Fibroblast of skin of back (primary cell): ENCODE measurements at places on chromosomes 1 and 21.
A peak's percentile ranks its signal among the peaks of the same experiment; 100 is the strongest.

GRCh38 chr21:41054018-41054578 lies 113.9 kb upstream of the BACE2 start:
- DNase-seq = peak; percentile 40

DNA sequence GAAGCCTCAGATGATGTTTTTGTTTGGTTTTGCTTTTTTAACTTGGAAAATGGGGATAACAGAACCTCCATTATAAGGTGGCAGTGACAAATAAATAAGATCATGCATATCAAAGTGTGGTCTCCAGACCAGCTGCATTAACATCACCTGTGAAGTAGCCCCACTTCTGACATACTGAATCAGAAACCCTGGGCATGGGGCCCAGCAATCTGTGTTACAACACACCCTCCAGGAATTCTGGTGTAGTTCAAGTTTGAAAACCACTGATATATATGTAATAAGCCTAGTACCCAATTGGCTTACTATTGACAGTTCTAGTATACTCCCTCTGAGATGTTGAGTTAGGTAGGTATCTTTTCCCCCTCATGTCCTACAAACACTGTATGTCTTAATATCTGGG lies 24.1 kb upstream of the RNF19B start:
- DNase-seq = peak; percentile 43

DNA sequence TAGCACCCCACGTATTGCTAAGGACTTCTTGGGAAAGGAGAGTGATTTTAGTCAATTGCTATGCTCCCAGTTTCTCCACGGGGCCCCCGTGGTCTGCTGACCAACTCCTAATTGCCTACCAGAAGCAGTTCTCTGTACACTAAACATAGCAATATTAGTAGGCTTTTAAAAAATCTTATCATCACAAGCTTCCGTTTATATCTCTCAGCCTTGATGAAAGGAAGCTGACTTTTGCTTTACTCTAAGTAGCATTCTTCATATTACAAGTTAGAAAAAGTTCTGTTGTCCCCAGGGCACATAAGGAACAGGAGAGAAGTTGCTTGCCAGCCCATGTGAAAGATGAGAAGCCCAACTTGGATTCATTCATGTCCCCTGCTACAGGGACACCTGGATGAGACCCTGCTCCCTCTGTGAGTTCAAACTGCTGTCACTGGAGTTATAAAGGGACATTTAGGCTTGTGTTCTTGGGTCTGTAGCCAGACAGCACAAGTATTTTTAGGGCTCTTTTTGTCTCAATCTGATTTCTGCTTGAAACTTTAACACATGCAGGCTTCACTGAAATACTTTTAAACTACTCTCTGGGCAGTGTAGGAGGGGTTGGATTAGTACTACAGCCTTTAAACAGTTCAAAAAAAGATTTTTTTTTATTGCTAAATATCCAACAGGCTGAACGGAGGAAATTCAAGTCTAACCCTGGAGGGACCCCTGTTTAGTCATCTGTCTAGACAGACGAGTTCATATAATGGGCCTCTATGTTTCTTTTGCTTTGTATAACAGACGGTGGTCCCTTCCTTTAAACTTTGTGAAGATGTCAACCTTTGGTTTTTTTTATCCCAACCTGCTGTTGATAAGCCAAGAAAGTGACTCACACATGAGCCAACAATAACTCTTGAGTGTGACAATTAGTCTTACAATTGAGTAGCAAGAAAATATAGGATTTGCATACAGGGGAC lies 29.5 kb downstream of the TGFB2 start:
- peak; percentile 56 for DNase-seq

DNA sequence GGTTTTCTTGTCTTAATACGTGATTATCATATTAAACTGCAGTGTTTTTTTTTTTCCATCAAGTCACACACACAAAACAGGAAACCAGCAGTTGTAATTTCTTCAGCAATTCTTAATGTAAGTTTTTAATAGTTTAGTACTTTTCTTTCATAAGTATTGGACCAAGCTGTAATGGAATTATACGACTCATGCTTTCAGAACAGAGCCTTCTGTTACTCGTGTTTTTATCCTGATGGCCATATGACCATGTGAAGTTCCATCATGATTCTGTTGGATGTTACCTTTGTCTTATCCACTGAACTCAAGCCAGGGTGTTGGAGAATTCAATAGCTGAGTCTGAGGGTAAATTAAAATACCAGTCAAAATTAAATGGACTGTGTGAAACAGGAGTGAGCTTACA lies 72.0 kb upstream of the S1PR1 start:
- DNase-seq = no peak
